ENCODE measurements at places on chromosomes 3 and 15.
A peak's percentile ranks its signal among the peaks of the same experiment; 100 is the strongest.

DNA sequence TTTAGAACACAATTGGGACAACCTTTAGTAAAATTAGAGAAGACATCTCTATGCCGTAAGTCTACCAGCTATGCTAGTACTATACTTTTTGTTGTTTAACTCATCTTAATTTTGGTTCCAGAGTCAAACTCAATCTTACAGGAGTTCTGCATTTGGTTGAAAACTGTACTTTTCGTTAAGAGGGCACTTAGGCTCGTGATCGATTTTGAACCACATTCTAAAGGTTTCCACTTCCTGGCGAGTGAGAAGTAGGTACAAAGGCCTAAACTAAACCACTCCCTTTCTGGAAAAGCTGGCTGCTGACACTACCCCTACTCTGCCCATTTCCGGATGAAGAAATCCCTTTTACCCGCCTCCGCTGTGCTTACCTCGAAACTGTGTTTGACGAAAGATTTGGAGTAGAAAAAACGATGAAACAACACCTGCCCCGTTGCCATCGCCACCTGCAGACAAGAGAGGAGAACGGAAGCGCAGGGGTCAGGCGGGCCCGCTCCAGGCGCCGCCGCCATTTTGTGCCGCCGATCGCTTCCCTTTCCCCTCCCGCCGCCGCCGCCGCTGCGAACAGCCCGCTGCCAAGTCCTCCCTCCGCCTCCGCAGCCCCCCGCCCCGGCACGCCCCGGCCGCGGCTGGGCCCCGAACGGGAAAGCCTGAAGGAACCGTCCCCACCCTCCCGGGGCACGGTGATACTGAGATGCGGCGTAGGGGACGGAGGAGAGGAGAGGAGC, 748 bp downstream of the CCNL1 start:
- no peak for DNase-seq

- no peak for DNase-seq
Measured at GRCh38 chr3:31219131-31219843, 313.4 kb upstream of the STT3B start.

DNA sequence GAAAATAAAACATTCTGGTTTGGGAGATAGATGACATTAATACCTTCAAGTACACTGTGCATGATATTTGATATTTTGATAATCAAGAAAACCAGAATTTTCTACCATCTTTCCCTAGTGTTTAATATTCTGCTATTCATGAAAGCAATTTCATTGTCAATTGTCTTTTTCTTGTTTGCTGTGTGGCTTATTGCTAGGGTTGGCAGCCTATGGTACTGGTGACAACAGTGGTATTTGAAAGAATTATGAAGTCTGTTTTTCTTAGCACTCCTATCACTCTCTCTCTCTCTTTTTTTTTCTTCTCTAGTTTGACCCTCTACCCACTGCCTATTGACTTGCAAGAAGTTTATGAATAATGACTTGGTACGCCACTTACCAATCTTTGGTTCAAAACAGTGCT, 15.4 kb downstream of the RNF13 start:
- DNase-seq, result no peak

GRCh38 chr3:100216713-100217112, 44.1 kb upstream of the TBC1D23 start:
- DNase-seq, result no peak

GRCh38 chr3:176814285-176814684, 383.0 kb downstream of the TBL1XR1 start:
- DNase-seq, result peak; percentile 20

GRCh38 chr3:72634128-72634527, 214.1 kb downstream of the SHQ1 start:
- no peak for DNase-seq

- DNase-seq, result no peak
Measured at GRCh38 chr15:89112341-89112971, 24.2 kb downstream of the ABHD2 start.
